Activated CD4-positive, alpha-beta T cell treated with anti-CD3 and anti-CD28 coated beads for 24 hours (primary cell): ENCODE measurements at places on chromosomes 16 and 17.

DNA sequence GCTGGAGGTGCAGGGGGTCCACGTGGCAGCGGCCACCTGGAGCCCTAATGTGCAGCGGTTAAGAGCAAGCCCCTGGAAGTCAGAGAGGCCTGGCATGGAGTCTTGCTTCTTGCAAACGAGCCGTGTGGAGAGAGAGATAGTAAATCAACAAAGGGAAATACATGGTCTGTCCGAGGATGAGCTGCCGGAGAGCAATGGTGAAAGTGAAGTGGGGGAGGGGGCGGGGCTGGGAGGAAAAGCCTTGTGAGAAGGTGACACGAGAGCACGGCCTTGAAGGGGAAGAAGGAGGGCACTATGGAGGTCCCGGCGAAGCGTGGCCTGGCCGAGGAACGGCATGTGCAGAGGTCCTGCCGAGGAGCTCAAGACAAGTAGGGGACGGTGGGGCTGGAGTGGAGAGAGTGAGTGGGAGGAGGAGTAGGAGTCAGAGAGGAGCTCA is 6.0 kb upstream of the SERPINF1 start:
- DNase-seq = no peak

DNA sequence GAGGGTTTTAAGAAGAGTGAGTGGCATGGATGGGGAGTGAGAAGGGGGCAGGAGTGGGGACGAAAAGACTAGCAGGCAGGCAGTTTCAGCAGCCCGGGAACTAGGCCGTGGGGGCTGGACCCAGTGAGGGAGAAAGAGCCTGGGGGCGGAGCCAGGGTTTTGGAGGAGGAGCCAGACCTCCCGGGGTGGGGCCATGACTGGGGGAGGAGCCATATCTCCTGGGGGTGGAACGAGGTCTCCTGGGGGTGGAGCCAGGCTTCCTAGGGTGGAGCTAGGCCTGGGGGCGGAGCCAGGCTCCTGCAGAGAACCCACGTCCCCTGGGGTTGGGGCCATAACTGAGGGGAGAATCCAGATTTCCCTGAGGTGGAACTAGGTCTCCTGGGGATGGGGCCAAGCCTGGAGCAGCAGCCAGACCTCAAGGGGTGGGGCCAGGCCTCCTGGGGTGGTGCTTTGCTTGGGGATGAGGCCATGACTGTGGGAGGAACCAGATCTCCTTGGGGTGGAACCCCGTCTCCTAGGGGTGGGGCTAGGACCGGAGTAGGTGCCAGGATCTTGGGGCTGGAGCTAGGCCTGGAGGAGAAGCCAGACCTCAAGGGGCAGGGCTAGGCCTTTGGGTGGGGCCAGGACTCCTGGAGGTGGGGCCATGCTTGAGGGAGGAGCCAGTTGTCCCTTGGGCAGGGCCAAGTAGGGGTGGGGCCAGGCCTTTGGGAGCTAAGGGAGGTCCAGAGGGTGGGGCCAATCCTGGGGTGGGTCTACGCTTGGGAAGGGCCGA is 41.7 kb upstream of the JPH3 start:
- peak; percentile 12 for DNase-seq

- no peak for DNase-seq
These were observed 31.3 kb downstream of the MAP1LC3B start for GRCh38 chr16:87423429-87423828.

DNA sequence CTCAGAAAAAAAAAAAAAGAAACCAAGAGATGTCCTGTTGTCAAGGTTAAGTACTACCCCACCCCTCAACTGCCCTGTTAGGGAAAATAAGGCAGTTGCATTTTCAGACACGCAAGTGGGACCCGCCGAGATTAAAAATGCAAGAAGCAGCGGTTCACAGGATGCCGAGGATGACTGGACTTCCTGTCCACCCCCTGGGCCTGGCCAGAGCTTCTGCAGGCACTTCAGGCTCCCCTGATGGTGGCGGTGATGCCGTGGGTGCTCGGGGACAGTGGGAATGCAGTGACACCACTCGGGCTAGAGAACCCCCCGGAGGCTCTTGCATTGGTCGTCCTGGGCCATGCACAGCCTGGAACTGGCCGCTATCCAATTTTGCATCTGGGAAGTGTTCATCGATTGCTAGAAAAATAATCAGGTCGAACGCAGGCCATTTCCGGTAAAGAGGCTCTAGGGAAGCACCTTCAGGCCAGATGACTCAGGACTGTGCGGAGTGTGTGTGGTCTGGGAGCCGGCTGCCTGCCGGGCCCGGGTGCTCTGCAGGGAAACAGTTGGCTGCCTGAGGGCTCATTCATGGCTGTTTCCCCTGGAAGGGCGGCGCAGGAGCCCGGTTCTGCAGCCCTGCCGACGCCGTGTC is 13.4 kb upstream of the CRISPLD2 start:
- no peak for DNase-seq

DNA sequence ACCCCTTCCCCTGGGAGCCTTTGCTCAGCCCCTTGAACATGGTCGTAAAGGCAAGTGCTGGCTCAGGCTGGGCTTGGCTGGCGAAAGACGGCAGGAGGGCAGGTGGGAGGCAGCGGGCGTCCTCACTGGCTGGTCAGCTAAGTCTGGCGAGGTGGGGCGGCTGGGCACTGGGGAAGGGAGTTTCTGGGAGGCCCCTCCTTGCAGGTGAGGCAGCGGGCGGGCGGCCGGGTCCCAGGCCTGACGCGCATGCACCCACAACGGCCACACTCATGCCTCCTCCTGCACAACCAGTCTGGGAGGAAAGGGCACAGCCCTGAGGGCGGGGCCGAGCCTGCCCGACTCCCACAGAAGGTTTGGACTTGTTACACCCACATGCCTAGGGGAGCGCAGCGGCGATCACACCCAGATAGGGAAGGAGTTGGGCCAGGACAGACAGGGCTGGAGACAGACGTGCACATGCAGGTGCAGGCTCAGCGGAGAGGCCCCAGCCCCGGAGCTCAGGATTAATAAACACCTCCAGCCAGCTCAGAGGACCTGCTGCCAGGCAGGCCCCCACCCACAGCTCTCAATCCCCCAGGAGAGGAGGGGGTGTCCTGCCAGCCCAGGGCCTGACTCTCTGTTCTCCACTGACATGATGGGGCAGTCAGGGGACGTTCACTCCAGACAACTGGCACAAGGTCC is at the start of gene EVPL:
Gene EVPL, minus strand, starts transcription at position 148 of the 681 bp plus-strand sequence. Its CDS starts 108 bp downstream, at position 40.
- DNase-seq = no peak

GRCh38 chr17:82097184-82097918 is 685 bp downstream of the FASN start:
- no peak for DNase-seq

GRCh38 chr17:82794781-82795482 is 43.1 kb downstream of the TBCD start:
- no peak for DNase-seq

GRCh38 chr17:2416010-2416734 is 15.3 kb upstream of the MNT start:
- peak; percentile 84 for DNase-seq

- no peak for DNase-seq
These were observed 156.2 kb downstream of the PPM1E start for GRCh38 chr17:58911741-58912343.

GRCh38 chr16:53129281-53130158 is 74.7 kb downstream of the CHD9 start:
- no peak for DNase-seq

DNA sequence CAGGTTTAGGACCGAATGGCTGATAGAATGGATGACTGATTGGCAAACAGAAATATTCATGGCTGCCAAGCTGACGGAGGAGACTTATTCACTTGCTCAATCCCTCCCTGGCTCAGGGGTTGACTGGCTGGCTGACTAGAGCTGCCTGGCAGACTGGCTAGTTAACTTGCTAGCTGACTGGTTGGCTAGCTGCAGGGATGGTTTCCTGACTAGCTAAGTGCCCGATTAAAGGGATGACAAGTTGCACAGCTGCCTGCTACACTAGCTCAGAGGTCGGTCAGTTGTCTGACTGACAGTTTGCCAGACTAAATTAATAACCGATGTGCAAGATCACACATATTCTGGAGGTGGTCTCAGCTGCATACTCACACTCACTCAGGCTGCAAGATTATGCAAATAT is 1208.4 kb upstream of the CDH8 start:
- no peak for DNase-seq

DNA sequence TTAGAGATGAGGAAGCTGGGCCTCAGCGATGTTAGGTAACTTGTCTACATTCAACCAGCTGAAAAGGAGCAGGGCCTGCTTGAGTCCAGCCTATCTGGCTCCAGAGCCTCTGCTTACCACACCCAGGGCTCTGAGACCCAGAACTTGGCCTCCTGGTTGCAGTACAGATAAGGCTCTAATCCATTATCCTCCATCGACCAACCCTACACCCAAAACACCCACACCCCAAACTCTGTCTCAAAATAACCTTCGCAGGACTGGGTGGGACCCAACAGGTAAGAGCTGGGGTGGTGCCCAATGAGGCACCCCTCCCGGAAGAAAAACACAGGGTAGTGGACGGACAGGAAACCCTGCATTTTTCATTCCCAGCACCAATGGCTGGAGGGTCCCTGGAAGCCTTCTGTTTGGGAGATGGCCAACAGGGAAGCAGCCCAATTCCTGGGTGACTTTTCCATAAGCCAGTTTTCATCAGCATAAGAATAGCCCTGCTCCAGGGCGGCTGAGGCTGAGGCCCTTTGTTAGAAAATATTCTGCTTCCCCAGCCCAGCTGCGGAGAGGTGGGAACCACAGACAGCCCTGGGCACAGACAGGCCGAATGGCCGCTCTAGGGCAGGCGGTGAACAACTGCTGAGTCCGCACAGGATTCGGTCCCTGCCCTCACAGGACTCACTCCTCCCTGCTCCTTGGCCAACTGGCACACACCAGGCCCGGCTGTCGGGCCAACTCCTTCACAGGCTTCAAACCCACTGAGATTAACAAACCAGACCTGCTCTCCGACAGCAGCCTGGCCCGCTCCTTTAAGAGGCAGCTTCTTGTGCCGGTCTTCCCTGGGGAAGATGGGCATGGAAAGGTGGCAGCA is 9.8 kb downstream of the SMIM5 start:
- no peak for DNase-seq

- DNase-seq = no peak
These were observed 2.6 kb downstream of the FN3KRP start for GRCh38 chr17:82718986-82719685.

DNA sequence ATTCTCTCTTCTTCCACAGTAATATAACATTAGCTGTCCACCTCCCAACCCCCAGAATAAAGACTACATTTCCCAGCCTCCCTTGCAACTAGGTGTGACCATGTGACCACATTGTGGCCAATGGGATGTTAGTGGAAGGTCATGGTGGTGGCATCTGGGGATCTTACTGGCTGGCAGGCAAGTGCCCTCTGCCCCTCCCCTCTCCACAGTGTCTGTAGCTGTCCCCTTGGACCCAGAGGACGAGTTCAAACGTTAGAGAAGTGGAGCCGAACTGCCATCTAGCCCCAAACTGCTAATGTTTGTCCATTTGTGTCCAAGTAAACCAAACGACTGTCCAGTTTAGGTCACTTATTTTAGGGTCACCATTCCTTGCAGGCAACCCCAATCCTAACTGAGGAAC is 26.6 kb upstream of the KCNG4 start:
- no peak for DNase-seq

DNA sequence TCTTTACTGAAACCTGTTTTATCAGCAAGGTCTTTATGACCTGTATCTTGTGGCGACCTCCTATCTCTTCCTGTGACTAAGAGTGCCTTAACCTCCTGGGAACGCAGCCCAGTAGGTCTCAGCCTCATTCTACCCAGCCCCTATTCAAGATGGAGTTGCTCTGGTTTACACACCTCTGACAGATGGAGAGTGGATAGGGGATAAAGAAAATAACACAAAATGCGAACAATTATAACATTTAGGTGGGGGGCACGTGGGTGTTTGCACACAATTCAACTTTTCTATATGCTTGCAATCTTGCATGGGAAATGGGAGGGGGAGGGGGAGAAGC is 83.3 kb downstream of the RMI2 start:
- no peak for DNase-seq

DNA sequence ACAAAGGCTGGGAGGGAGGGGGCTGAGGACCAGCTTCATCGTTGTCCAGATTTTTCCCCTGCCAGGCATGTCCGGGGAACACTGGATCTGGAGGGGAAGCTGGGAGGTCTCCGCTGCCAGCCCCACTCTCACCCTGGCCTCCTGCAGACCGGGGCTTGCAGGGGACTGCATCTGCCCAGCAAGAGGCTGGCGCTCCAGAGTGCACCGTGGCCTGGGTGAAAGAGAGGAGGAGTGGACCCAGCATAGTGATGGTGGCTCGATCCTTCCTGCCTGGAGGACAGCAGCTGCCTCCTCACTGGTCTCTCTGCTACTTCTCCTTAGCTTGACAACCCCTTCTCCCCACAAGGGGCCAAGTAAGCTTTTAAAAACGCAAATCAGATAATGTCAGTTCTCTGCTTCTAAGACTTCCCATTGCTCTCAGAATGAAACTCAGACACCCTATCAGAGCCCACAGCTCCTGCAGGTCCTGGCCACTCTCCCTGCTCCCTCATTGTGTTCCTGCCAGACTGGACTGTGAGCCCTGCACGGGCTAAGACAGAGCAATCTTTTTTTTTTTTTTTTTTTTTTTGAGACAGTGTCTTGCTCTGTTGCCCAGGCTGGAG is 15.0 kb downstream of the CPNE2 start:
- DNase-seq = no peak

GRCh38 chr17:55576237-55576995 is 65.2 kb upstream of the SMIM36 start:
- no peak for DNase-seq

DNA sequence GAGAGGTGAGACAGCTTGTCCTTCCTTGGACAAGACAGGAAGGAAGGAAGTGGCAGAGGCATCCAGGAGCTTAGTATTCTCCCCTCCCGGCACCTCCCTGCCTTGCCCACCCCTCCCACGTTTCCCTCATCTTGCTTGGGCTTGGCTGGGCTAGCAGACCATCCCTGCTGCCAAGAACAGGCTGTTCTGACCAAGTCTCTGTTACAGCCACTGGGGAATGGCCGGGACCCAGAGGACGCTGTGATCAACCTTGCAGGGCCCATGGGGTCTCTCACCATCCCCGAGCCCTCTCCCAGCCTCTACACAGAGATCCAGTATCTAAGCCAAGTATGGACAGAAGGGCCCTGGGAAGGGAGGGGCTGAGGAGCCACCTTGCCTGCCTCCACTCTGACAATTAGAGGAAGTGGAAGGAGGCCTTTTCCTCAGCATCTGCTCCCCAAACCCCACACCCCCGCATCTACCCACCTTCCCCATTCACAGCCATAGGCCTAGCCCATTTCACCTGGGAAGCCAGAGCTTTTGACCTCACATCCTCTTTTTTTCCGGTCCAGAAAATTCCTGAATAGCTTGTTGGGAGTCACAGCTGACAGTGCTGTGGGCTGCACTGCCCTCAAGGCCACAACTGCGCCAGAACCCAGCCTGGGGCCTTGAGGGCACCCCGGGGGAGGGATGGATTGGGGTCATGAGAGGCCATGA is 14.1 kb downstream of the CD300LG start:
- no peak for DNase-seq

DNA sequence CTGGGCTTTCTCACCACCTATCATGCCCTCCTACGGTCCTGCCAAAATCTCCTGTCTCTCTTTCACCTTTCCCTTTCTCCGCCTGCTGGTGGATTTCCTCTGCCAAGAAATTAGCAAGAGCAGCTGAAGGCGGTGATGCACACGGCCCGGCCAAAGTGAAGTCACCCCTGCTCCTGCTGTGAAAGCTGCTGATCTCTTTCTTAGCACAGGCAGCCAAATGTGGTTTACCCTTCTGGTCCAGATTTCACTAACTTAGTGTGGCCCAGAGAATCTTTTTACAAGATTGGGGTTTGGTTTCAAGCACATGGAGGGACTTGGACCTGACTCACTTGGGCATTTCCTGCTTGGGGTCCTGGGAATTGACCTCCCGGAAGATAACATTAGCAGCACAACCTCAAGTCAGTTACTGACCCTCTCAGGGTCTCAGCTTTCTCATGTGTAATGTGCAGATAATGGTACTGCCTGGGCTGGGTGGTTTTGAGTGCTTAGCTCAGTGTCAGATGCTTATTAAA is 155.7 kb downstream of the SOCS1 start:
- no peak for DNase-seq
